ENCODE measurements at places on chromosomes 16 and 17. TPM values are rescaled to one million over a fixed set of nuclear protein-coding genes. Genes with fewer than 3 reads are reported as not detected.

The TPSG1 gene
- total RNA-seq: not detected

The KRTAP4-11 gene
- not detected for total RNA-seq

The IRX5 gene
- total RNA-seq: 1.4 TPM

The ALKBH5 gene
- total RNA-seq: 133 TPM

The CA7 gene
- not detected for total RNA-seq

The HYDIN gene
- total RNA-seq: 0.30 TPM

The SLC9A5 gene
- total RNA-seq: 7.6 TPM

The SEC14L5 gene
- total RNA-seq: 0.02 TPM

The CD300LB gene
- not detected for total RNA-seq

The HBQ1 gene
- not detected for total RNA-seq

The SNX11 gene
- total RNA-seq: 30.5 TPM

The CLDN7 gene
- 1.9 TPM for total RNA-seq

The CNGB1 gene
- total RNA-seq: not detected

The IL21R gene
- 155 TPM for total RNA-seq

The PIEZO1 gene
- 141 TPM for total RNA-seq

The CACNA1G gene
- 0.14 TPM for total RNA-seq

The NPIPA3 gene
- 3.1 TPM for total RNA-seq

The NLRC5 gene
- 239 TPM for total RNA-seq

The XAF1 gene
- 19.1 TPM for total RNA-seq

The SAMD14 gene
- total RNA-seq: 3.3 TPM

The CDRT4 gene
- 12.8 TPM for total RNA-seq

The NOTUM gene
- 1.4 TPM for total RNA-seq

The OVCA2 gene
- 29.0 TPM for total RNA-seq

The HS3ST3B1 gene
- total RNA-seq: 17.1 TPM

The PKMYT1 gene
- 96.1 TPM for total RNA-seq

The FBXO39 gene
- total RNA-seq: 1.0 TPM

The SPATA22 gene
- total RNA-seq: not detected

The RHBDF1 gene
- total RNA-seq: 0.31 TPM

The CSH2 gene
- total RNA-seq: not detected
